ENCODE measurements at places on chromosomes 2 and 18.

DNA sequence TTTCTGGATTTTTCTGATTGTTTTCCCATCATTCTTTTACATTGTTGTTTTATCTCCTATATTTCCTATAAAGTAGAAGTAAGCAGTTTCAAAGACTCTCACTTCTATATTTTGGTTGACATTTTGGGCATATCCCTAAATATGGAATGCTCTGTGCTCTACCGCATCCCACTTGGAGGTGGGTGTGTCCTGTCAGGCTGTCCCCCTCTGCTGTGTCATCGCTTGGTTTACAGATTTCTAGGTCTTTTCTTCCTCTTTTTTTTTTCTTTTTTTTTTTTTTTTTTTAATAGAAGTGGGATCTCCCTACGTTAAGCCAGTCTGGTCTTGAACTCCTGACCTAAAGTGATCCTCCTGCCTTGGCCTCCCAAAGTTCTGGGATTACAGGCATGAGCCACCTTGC lies 13.3 kb downstream of the DGKD start:
- H3K4me1 ChIP-seq: peaks cover 65% of the 10 kb centered on the region
- no peak overlapping the region for H3K4me3 ChIP-seq
- H3K27ac ChIP-seq: peak overlapping the region; percentile 52

- H3K36me3 ChIP-seq: peaks cover 26% of the 10 kb centered on the region
- no peak overlapping the region for H3K27ac ChIP-seq
- no peak overlapping the region for H3K4me3 ChIP-seq
- no peak for DNase-seq
Measured at GRCh38 chr2:221435171-221435570, 136.9 kb downstream of the EPHA4 start.

- H3K27me3 ChIP-seq: no peaks in the 10 kb centered on the region
- no peak overlapping the region for H3K27ac ChIP-seq
Measured at GRCh38 chr2:241967467-241968144, 98.1 kb downstream of the RTP5 start.

DNA sequence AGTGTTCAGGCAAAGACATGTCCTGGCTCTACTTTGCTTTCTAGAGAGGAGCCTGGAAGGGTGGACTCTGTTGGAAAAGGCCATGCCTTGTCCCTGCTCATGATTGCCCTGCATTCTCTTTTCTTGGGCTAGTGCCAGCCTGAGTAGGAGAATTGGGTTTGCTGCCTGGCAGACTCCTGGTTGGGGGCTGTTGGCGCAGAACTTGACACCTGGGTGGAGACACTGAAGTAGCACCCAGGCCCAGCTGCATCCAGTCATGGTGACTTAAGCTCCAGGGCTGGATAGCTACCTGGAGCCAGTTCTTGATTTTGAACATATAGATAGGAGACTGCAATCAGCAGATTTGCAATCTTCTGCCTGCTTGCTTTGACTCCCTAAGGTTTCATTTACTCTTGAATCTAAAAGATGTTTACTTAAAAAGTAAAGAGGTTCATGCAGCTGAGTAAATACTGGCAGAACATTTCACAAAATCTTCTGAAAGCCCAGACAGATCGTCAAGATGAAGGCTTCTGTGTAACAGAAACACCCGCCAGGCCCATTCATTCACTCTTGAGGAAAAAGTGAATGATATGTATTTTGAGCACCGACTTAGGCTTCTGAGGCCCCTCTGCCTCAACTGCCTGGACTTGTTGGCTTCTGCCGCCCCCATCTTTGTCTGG lies 38.0 kb upstream of the YWHAQ start:
- no peak overlapping the region for H3K27ac ChIP-seq
- H3K36me3 ChIP-seq: no peaks in the 10 kb centered on the region
- H3K4me1 ChIP-seq: peaks cover 5% of the 10 kb centered on the region
- no peaks in the 10 kb centered on the region for H3K27me3 ChIP-seq
